Fibroblast of skin of right quadriceps (primary cell): ENCODE measurements at places on chromosomes 7 and 10.

- DNase-seq = no peak
Observed at GRCh38 chr7:5824297-5824610, 42.8 kb upstream of the RNF216 start.

DNA sequence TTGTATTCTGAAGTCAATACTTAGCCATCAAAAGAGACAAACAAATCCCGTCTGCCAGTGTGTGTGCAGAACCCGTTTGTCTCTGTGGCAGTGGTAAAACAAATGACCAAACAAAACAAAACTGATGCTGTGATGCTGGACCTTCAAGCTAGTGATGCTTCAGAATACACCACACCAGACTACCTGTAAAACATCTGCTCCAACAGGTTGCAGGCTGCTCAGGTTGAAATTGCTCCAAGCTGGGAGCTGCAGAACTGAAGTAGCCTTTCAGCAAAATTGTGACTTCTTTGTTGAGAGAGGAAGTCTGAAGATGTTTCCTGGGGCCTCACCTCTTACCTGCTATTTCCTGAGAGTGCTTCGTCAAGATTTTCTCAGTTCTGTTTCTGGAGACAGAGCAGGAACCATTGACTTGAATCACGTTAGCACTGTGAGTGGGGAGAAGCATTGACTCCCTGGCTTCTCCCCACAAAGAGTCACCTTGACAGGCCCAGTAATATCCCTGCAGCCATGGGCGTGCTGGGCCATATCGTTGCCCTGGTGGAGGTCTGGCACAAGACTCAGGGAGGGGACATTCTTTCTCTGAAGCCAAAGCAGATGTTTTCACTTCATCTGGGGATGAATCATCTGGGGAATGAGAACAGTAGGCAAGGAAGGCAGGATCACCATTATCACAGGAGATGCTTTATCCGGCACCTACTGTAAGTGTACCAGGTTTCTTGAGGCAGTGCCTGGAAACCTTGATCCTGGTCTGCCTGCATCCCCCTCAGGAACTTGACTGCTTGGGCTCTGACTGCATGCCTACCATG is 80.2 kb downstream of the RBM20 start:
- DNase-seq = no peak

DNA sequence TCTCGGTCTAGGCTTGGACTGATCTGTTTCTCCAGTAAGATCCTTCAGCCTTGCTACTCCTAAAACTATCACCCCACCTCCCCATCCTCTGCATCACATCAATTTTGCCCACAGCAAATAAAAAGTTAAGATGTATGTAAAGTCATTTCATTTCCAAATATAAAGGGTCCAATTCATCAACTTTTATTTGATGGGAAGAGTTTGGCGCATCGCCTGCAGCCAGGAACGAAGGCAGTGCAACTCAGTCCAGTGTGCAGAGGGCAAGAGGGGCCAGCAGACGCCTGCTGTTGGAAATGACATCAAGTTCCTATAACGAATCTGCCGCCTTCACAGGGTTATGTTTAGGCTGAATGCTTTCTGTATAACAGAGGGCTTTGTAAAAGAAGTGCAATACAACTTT is 97.0 kb downstream of the SVIL start:
- DNase-seq = no peak

DNA sequence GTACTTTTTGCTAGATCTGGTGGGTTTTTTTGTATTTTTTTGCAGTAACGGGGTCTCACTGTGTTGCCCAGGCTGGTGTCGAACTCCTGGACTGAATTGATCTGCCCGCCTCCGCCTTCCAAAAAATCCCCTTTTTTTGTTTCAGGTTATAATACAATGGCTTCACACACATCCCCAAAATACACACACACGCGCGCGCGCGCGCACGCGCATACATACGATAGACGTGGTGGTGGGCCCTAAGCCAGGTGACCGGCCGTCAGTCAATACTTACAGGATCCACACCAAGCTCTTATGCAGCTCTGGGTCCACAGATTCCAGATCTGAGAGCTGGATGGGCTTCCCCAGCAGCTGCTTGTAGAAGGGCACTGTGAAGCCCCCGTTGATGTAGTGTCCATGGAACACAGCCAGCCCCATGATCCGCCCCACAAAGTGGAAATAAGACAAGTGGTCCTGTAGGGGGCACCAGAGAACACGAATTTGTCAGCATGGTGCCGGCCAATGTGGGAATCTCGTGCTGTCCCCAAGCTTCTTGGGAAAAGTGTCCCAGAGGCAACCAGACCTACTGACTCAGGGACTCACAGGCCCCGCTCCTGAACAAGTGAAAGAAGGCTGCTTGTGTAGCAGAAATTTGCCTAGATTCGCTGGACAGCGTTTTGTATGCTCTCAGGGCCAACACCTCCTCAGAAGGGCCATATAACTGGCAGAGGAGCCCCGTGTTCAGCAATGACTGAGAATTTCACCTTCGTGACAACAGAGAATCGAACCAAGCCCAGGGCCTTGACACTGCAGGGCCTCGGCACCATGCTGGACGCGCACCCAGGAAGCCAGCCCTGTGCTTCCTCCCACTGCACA is 103.6 kb downstream of the SMURF1 start:
- peak; percentile 81 for DNase-seq

GRCh38 chr7:149846021-149846420 is 7.8 kb downstream of the ZNF862 start:
- DNase-seq = no peak
